ENCODE measurements at places on chromosomes 3 and 15.

DNA sequence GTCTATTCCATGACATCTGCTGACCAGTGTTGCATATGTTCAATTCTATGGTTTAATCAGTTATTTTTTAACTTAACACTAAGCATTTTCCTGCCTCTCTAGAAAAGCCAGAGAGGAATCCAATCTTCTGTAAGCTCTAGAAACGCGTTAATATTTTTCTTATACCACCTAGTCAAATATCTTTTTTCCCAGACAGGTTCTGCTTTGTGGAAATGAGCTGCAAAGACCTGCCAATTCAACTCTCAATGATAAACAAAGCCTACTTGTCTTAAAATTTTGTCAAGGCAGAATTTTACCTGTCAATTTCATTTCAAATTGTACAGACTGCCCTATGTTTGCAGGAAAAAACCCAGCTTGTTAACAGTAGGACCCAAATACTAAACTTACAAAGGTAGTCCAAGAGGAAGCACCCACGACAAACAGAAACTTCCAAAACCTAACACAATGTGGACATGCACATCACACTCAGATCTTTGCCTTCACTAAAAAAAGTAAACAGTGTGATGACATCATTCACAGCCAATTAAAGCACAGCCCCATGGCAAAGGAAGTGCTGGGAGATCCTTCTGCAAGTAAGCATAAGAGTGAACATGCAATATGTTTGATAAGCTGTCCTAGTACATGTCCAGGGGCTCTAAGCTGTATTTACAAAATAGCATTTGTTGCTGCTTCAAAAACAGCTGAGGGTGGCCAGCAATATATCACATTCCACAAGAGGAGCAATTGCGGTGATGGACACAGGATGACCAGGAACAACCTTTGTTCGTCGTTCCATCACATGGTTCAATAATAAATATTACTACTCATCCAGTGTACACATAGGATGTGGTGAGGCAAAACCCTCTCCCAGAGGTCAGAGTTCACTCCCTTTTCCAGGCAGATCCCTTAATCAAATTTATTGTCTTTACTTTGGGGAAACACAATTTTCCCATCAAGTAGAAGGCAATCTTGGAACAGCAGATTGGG is 139.4 kb upstream of the TSC22D2 start:
- DNase-seq = peak; percentile 63

- DNase-seq = peak; percentile 65
Observed at GRCh38 chr3:21484057-21484827, 266.8 kb downstream of the ZNF385D start.

- DNase-seq = peak; percentile 94
Observed at GRCh38 chr3:171417813-171418212, 42.4 kb downstream of the TNIK start.

GRCh38 chr15:62135532-62136134 is 29.5 kb downstream of the C2CD4B start:
- no peak for DNase-seq

DNA sequence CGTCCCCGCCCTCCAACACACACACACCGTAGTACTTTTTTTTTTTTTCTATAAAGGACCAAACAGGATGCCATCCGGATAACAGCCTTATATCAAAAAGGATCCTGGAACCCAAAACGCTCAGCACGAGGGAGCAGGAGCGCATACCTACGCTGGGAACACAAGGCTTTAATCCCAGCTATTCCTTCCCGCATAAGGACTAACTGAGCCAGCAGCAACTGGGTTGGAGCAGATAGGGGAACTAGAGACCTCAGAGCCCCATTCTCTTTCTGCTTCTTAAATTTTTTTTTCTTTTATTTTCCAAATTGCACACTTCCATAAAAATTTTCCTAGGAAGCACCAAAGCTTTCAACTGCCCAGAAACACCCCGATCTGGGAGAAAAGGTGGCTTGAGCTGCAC is 1.3 kb downstream of the TRANK1 start:
- no peak for DNase-seq

DNA sequence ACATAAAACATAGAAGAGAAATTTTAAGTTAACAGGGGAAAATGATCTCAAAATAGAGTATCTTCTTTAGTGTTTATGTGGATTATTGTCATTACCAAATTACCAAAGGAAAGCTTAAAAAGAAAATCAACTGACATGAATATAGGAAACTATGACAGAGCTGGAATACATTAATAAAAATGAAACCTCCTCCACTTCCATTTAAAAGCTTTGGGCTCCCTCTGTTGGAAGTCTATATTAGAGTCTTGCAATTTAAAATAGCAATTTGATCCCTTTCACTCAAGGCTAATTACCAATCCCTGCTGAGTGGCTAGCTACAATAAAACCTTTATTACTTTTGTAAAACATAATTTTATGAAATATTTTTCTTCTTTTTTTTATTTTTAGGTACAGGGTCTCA is 61.4 kb upstream of the IMPG2 start:
- DNase-seq = peak; percentile 62

DNA sequence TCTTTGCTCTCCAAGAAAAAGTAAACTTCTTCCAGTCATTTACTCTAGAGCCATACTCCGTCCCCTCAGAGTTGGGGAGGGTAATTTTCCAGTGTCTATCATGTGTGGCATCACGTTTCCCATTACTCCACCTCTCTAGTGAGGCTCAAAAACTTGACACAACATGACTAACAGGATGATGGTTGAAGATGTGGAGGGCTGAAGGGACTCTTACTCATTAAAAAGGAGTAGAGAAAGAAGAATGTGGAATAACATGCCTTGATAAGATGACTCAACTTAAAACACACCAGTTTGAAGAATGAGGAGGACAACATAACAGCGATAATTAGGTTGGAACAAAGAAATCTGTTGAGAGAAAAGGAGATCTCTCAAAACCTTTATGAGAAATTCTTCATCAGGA is 894.3 kb downstream of the OTOL1 start:
- DNase-seq = peak; percentile 32

DNA sequence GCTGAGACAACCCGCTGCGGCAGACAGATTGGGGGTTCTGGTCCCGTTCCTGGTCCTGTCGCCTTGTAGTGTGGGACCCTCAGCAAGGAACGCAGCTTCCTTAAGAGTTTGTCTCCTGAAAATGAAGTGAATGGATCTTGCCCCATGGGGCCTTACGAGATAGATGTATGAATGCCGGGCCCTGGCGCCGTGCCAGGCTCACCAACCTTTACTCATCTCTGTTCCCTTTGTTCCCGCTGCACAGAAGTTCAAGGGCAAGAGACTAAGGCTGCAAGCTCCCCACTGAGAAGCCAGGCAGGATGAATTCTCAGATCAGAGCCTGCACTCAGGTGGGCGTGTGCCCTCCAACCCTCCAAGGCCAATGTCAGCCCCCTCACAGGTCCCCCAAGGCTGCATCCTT is 162.7 kb upstream of the IQSEC1 start:
- no peak for DNase-seq

GRCh38 chr15:51038162-51038973 is 56.3 kb downstream of the TNFAIP8L3 start:
- DNase-seq = no peak

DNA sequence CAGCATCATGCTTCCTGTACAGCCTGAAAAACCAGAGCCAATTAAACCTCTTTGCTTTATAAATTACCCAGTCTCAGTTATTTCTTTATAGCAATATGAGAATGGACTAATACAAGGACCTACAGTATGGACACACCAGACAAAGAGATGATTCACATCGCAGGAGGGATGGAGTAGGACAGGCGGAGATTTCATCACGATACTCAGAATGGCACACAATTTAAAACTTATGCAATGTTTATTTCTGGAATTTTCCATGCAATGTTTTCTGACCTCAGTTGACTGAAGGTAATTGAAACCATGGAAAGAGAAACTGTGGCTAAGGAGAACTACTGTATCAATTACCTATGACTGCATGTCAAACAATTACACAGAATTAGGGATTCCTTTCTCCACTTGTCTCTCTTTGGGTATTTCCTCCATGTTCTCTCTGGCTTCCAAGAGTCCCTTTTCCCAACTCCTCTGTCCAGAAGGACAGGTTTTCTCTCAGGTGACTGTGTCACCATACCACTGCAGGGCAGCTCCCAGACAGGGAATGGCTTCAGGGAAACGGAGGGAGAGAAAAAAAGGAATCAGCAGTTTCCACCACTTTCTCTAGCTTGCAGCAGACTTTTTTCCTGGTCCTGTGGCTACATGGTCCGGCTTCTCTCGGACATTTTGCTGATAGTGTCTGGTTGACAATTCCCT is 3.0 kb upstream of the ANO10 start:
- no peak for DNase-seq

GRCh38 chr3:148477375-148477774 is 220.3 kb upstream of the AGTR1 start:
- DNase-seq = no peak

GRCh38 chr15:64460724-64461720 is 644 bp downstream of the ZNF609 start:
- peak; percentile 84 for DNase-seq

DNA sequence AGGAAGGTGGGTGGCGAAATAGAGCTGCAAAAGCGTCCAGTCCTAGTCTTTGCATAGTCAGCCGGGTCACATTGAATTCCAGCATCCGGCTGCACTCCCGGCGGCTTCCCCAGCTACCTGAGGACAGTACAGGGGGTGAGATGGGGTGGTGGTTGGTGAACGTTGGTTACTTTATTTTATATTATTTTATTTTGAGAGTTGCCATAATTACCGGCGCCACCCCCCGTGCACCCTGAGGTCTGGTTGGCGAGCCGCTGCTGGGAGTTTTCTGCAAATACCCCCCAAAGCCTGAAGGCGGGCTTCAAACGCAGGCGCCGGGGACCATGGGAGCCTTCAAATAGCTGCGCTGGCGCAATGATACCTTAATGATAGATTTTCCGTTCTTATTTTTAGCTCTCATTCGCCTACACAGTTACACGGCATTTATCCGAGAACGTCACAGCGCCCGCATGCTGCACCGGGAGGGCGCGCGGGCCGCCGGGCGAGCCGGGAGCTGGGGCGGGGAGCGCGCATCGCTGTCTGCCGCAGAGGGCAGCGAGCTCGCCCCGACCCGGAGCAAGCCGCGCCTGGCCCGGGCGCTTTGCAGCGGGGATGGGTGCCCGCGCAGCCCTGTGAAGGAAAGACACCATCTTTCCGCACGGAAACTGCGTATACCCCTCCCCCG is 756 bp upstream of the RASGRF1 start:
- DNase-seq = peak; percentile 7

DNA sequence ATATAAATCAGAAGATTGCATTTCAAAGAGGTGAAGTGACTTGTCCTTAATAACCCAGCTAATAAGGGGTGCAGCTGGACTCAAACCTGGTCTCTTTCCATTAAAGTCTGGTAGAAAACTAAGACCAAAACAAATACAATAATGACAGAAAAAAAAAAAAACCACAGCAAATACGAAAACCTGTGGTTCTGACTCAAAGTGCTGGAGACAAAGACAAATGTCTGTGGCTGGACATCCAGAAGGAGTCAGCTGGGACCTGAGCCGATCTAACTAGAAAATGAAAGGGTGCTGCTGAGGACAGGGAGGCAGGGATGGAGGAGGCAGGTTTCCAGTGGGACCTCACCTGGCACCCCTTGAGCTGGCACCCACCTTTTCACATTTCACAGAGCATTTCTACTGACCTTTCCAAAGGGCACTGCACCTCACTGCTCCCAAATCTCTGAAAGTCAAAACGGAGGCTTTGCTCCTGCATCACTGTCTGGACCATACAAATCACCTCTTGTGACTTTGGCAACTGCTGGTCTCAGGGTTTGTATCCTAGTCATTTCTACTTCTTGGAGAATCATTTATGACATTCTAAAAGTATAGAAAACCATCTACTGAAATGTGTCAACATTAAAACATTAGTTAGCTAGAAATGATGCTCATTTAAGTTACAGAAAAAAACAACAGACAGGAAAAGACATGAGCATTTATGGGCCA is 61.7 kb downstream of the CCNL1 start:
- DNase-seq = no peak

GRCh38 chr3:119559441-119559963 is at the start of gene CD80:
CD80 (minus strand) TSS chr3:119559614; CDS start chr3:119557728, 1,886 bp downstream.
- DNase-seq = peak; percentile 49

DNA sequence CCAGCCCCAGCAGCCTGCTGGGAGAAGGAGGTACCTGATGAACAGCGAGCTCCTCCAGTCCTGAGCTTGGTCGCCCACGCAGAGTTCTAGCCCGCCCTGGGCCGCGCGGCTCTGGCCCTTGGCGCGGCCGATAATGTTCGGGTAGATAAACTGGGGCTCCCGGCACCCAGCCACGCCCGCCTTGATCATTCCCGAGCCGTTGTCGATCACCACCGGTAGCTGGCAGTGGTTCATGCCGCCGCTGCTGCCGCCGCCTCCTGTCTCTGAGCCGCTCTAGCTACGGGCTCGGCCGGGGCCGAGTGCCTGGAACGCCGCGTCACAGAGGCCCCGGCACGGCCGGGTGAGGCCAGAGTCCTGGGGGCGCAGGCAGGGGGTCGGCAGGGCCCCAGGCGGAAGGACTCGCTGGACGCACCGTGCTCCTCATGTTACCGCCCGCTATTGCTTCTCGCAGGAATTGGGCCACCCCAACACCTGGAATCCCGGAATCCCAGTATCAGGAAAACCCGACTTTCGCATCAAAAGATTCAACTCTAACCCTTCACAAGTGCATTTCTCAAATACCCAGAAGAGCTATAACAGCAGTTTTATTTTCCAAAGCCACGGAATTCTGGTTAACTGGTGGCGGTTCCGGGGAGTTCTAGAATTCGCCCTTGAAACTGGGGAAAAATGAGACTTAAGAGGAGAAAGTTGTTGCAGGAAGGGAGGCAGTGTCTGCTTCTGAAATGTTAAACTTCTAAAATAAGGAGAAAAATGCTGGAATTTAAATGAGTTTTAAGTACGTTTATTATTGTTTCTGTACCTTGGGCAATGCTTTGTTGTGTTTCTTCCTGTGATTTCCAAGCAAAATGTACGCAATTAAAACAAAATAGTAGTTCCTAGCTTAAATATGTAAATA is at the start of gene ACTRT3:
Gene ACTRT3, minus strand, starts transcription at position 275 of the 895 bp plus-strand sequence. Its CDS starts 41 bp downstream, at position 234.
- DNase-seq = peak; percentile 35

DNA sequence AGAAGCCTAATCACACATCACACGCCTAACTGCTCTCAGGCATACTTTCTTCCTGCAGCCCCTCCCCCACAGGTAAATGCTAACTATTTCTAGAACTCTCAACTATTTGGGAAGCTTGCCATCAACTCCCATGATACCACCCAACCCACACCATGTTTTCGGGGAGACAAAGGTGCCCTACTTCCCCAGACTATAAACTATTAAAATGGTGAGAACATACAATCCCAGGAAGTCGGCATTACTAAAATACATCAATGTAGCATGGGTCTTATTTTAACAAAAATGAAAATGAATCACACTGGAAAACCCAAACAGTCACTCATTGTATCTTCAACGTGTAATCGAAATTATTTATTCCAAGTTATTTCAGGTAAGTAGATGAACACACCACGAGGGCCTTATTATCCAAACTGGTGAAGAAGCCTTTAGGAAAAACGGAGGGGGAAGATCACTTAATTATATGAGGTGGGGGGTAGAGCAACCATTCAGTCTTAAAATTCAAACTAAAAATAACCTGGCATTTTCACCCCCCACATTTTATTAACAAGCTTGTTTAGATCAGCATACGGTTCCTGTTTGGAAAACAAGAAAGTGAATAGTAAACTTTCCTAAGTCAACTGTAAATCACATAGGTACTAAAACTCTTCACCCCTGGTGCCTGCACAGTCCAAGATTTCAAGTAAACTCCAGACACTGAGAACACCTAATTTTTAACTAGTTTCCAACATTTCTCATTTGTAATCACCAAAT is 1.9 kb downstream of the TBL1XR1 start:
- DNase-seq = peak; percentile 57

GRCh38 chr3:55207744-55208143 is 279.4 kb downstream of the WNT5A start:
- DNase-seq = peak; percentile 43
